Stimulated activated CD4-positive, alpha-beta T cell treated with anti-CD3 and anti-CD28 coated beads, Interleukin-2, amount 100 ng/mL, for 4 hours (primary cell): ENCODE measurements at places on chromosomes 5 and 9.

DNA sequence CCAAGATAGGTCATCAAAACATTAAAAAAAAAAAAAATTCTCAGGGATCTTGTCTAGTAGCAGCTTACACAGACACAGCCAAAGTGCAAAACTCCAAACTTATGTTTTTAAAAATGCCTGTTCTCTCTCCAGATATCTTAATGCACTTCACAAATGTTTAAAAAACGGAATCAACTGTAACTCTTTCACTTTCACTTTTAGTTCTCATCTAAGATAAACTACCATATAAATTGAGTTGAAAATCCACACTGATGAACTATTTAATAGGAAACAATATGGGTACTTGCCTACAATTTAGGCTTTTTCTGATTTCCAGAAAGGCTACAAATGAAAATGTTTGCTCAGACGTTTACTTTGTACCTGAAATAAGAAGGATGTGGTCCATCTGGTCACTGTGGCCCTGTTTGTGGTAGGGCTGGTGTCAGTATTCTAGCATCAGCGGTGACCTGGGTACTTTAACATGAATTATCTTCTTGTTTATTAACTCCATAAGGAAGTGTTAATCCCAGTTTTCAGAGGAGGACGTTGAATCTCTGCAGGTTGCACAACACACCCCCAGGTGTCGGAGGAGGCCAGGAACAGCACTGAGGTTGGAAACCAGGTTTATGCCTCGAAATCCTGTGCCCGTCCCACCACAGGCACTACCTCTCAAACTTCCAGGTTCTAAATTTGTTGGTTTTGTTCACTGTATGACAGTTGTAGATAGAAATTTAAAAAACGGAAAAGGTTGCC lies 13.3 kb upstream of the LPCAT1 start:
- no peak for DNase-seq

DNA sequence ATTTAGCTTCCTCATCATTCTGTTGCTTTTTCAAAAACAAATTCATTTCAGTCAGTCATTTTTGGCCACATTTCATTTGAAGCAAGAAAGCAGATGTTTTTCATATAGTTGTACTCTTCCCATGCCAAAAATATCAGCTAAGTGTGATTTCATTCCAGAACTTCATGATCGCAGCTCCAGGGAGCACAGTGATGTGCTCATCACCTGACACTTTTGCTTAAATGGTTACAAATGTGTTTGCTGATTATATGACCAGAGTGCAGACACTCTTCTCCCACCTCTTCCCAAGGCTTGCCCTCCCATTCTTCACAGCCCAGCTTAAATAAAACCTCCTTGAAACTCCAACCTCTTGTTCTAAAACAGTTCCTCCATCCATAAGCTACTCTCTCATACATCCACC lies 32.6 kb downstream of the GABRB2 start:
- no peak for DNase-seq

- DNase-seq: no peak
These were observed 133.9 kb downstream of the PLK2 start for GRCh38 chr5:58326022-58326421.

- no peak for DNase-seq
These were observed 58.4 kb downstream of the WHRN start for GRCh38 chr9:114446672-114447450.

DNA sequence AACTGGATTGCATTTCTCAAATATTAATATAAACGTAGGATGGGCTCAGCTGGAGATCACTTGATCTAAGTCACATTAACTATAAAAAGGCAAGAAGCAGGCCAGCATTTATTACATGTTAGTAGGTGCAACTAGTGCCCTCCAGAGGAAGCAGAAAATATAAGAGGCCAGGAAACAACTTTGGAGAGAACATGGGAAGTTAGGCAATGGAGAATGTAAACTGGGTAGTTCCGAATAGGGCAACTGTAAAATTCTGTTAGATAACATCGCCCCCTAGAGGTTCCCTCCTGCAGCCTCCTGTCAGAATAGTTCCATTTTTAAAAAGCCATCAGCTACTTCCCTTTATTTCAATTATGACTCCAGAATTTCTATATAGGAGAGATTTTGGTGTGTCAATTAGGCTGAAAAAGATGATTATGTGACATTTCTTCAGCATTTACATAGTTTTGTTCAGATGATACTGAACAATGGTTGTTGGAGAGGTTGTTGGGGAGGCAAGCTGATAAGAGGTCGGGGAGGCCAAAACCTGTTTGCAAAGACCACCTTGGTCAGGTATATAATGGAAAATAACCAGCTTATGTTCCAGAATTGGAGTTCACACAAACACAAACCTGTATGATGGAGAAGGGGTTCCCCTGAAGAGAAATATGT lies 22.4 kb downstream of the CCL28 start:
- peak; percentile 24 for DNase-seq

DNA sequence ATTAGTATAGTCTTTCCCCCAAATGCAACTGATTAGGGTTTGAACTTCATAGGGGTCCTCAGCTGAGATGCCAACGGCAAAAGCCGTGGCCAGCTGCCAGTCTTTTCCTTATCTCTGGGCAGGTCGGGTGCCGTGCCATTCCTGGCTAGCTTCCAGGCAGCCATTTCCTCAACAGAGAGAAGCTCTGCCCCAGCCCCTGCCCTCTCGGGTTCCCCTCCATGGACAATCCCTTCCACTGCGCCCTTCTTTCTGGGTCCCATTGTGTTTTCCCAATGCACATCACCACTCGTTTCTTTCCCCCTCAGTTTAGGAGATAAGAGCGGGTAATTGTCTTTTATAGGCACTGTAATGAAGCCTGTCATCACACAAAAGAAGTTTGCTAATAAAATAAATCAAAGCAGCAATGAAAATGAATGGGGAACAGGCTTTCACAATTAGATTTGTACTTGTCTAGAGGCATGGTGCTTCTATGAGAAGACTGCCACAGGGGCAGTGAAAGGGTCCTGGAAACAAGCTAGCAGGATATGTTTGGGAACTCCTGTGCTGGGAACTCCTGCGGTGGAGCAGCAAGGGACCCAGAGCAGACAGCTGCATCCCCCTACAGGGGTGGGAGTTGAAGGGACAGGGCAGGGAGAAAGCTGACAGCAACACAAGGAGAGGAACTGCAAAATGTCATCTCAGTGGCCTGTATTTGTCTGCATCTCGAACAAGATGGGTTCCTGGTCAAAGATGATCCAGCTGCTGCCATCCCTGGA lies 48.0 kb upstream of the SAP30L start:
- no peak for DNase-seq

- DNase-seq: no peak
These were observed 17.6 kb downstream of the TRMO start for GRCh38 chr9:97904725-97905124.

DNA sequence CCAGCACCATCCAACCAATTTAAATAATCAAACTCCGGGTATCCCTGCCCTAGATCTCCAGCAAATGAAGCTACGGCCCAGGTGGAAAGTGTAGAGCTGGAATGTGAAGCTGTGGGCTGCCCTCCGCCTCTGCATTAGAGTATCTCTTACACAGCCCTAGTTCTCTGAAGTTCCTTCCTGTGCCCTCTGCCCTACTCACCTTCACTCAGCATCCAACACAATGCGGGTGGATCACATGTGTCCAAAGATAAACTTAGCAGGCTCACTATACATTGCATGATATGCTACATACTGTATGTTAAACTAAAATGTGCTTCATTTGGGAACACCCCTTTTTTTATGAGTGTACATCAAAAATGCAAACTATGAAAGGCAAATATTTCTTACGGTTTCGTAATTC lies 70.0 kb upstream of the RAD23B start:
- DNase-seq: no peak

- no peak for DNase-seq
These were observed 6.9 kb upstream of the OLFM1 start for GRCh38 chr9:135080286-135081263.

DNA sequence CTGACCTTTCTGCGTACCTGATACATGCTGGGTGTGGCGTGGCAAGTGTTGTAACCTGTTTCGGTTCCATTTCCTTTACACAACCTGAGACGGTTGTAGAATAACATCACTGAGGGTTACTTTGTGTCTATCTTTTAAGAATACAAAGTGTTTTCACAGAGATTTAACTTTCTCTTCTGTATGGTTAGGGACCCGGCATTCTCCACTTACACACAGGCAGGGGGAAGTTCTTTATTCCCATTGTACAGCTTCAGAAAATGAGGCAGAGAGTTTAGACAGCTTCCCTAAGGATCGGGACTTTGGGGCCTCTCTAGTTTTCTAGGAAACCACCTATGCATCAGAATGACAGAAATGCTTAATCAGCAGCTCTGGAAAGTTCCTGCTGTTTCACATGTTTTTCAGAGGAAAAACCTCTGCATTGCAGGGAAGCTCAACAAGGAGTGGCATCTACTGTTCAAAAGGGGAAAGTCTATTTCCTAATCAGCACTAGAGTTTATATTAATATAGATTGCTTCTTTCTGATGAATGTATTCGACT lies 41.3 kb downstream of the CAST start:
- DNase-seq: no peak

- DNase-seq: no peak
These were observed 127.2 kb upstream of the PITX1 start for GRCh38 chr5:135161221-135161620.

- DNase-seq: no peak
These were observed 60.7 kb downstream of the PRELID2 start for GRCh38 chr5:145774442-145774841.

DNA sequence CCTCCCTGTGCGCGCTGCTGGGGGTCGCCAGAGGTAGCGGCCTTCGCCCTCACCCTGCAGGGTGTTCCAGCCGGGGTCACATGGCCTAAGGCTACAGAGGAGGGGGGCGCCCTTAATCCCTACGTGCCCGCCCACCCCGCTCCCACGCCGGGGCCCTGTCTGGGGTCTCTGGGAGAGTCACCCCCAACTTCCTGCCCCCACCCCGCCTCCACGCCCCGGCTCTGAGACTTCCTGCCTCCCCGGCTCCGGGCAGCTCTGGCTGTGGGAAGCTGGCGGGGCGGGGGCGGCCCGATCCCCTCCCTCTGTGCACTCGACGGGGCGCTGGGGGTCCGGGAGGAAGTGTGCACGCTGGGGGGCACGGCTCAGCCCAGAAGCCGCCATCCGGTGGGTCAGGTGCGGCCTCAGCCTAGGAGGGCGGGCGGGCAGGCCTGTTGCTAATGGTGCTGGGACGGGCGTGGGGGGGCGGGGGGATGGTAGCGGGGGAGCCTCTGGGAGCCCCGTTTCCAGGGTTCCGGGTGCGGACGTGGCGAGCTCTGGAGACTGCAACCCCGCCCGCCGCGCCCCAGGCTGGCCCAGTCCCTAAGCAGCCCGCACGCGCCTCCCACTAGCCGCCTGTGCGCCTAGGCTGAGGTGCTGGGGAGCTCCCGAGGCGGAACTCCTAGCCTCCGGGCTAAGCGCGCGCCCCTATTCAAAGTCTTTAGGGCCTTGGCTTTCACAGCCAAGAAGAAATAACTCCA lies 61.6 kb downstream of the CXXC5 start:
- peak; percentile 41 for DNase-seq

DNA sequence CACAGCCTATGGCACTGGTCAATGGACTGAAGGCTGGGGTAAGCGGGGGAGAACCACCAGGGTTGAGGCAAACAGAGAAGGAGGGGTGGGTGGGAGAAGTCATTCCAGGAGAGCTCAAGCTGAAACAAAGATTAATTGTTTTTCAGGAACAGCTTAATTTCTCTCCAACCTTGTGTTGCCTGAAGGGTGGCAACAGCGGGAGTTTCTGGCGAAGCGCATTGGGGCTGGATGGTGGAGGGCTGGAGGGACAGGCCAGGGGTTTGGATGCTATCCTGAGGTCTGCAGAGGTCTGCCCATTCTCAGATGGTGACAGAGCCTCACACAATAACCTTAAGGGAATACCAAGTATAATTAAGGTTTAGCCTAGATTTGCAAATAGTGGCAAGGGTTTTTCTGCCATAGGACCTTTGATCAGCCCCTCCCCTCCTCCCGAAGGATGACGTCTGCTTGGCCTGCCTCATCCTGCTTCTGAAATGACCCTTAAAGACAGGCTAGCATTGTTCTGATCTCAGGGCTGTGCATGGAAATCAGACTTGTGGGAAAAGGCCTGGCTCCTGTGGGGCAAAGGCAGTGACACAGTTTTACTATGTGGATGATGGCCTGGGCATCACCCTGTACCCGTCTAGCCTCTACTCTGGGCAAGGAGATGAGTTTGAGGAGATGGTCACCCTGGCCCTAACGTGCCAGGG lies 32.7 kb downstream of the PSD2 start:
- no peak for DNase-seq

DNA sequence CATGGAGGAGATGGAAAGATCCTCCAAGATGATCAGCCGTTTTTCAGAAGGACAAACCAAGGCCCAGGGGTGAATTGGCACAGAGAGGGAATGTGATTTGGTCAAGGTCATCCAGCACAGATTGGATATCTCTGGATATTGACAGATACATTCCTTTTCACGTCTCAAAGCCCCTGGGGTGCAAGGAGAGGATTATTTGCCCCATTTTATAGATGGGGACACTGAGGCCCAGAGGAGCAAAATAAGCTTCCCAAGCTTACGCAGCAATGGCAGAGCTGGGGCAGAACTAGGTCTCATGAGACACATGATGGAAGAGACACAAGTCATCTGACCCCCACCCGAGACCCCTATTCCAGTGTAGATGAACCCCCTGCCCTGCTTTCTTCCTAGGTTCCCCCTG lies 895 bp upstream of the PDGFRB start:
- DNase-seq: no peak

DNA sequence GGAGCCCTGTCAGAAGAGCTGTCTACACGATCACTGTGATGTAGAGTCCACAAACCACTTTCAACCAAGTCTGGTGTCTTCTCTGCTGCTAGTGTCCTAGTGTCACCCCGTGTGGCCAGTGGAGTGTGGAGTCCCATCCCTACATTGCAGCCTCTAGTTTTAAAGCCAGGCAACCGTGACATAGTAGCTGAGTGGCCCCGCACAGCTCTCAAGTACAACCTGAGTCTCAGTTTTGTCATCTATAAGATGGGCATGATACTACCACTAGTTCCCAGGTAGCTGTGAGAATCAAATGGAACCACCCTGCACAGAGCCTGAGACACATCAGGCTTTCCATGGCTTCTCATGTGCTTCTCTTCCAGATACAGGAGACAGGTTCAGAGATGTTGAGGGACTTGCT lies 43.2 kb upstream of the AKNA start:
- no peak for DNase-seq

- DNase-seq: no peak
These were observed 39.3 kb upstream of the KCNIP1 start for GRCh38 chr5:170464280-170465127.

- DNase-seq: no peak
These were observed 29.5 kb upstream of the LHFPL2 start for GRCh38 chr5:78677777-78678668.

GRCh38 chr5:155953335-155953734 lies 373.6 kb upstream of the SGCD start:
- no peak for DNase-seq
